ENCODE measurements at places on chromosomes 13 and 19. TPM values are rescaled to one million over a fixed set of nuclear protein-coding genes. Genes with fewer than 3 reads are reported as not detected.

ZNF527 gene
- polyA plus RNA-seq = 5.8 TPM

FFAR3 gene
- not detected for polyA plus RNA-seq

ZFR2 gene
- not detected for polyA plus RNA-seq

HCST gene
- polyA plus RNA-seq = 8.3 TPM

ZNF253 gene
- 11.9 TPM for polyA plus RNA-seq

CALR3 gene
- not detected for polyA plus RNA-seq

SELENOW gene
- polyA plus RNA-seq = 941 TPM

MKNK2 gene
- polyA plus RNA-seq = 116 TPM

NLRP7 gene
- polyA plus RNA-seq = not detected

BCL3 gene
- polyA plus RNA-seq = 20.0 TPM

Measured in hindlimb muscle (tissue), 1 donor.